ENCODE measurements at places on chromosomes 11 and 22.

DNA sequence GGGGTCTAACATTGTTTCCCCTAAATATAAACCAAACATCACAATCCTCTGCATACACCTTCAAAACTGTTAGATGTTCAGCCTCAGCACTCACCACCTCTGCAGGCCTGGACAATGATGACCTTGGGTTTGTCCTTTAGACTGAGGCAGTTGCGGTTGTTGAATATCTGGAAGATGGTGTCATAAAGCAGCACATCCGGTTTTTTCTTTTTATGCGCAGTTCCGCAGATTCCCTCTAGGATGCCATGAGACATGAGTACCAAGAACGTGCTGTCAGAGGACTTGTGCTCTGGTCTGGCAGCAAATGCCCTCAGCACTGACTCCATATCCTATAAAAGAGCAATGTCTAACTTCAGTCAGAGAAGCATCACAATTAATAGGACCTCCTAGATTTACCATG lies 22.8 kb downstream of the CASP5 start:
- no peak for DNase-seq

- DNase-seq, result no peak
Measured at GRCh38 chr11:120832481-120833238, 191.2 kb upstream of the TBCEL start.

- DNase-seq, result no peak
Measured at GRCh38 chr11:45267652-45268299, 18.4 kb downstream of the SYT13 start.

DNA sequence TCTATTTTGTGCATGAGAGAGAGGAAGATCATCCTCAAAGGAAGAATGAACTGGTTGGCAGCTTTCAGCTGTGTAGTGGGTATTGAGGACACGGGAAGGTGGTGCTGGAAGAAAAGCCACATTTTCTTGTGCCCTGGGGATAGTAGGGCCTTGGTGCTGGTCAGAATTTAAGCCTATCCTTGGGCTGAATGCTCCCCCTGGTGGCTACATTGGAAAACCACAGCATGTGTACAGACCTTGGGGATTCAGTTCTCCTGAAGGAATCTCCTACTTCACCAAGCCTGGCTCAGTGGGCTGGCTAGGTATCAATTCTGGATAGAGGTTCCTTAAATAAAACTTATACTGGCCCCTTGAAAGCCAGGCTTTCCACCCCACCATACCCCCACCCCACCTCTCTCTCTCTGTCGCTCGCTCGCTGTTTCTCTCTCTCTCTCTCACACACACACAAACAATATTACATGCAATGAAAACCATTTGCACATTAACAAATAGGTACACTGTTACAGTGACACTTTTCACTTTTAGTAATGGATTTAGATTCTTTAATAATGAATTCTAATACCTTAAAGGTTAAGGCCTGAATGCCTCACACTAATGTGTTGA lies 2.8 kb upstream of the OR51M1 start:
- DNase-seq, result peak; percentile 84

DNA sequence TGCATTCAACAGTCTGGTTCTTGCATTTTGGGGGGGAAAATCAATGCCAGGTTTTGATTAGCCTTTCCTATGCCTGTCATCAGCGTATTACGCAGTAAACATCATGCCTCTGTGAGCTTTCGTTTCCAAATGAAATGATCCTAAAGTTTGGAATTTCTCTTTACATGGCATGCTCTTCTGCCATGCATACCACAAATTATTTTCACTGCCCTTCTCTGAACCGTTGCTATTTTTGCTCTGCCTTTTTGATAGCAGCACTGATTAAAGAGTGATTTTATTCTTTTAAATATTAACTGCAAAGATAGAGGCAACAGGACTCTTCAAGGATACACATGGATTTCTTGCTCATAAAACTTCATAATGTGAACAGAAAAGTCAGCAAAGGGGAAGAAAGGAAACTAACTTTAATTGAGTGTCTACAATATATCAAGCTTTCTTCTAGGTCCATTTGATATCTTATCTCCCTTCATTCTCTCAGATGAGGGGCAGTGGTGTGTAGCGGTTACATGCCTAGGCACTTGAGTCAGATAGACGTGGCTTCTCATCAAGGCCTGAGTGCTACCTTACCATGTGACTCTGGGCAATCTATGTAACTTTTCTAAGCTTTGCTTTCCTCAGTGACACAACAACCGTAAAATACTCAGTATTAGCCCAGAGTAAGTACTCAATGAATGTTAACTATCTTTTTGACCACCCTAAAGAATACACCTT lies 25.0 kb upstream of the FZD4 start:
- no peak for DNase-seq

- DNase-seq, result no peak
Measured at GRCh38 chr11:67489885-67490726, 7.3 kb downstream of the AIP start.

Data from hematopoietic multipotent progenitor cell treated with erythropoietin and hydrocortisone succinate and interleukin-3 and kit ligand, for 15 days (in vitro differentiated cells).